Esophagus squamous epithelium (tissue), 5 donors: ENCODE measurements at places on chromosomes 2 and 18. TPM values are rescaled to one million over a fixed set of nuclear protein-coding genes. Genes with fewer than 3 reads are reported as not detected.
A peak's percentile ranks its signal among the peaks of the same experiment; 100 is the strongest.

- no peak for DNase-seq
Observed at GRCh38 chr2:217014328-217015105, 154.7 kb upstream of the TNP1 start.

Gene LIMS4
- total RNA-seq, result 0.21 TPM

DNA sequence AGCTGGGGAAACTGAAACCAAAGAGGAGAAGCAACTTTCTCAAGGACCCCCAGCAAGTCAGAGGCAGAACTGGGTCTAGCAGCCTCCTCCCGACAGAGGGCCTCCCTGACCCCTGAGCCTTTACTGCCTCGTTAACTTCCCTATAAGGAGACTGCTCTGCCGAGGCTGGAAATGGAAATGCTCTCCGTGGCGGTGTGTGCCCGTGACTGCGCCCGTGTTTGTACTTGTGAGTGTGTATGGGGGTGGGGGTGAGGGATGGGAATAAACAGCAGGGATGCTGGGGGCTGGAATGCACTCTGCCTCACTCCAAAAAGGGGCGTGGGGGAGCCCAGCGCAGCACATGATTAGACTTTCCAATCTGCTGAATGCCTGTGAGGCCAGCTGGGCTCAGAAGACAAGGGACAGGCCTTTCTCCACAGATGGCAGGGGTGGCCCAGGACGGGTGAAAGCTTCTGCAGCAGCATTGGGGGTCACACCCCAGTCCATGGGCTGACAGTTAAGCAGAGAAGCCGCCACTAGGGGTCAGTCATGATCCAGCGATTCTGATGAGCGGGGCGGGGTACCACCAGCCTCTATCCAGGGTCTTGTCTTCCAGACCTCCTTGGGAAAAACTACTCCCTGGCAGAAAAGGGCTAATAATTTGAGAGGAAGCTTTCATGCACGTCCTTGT is 26.8 kb downstream of the MPHOSPH10 start:
- DNase-seq, result peak; percentile 5

Gene CROCC2
- not detected for total RNA-seq

- no peak for DNase-seq
Observed at GRCh38 chr2:16151281-16151570, 210.9 kb downstream of the MYCN start.

GRCh38 chr2:8753609-8754008 is 71.8 kb downstream of the ID2 start:
- DNase-seq, result no peak

GRCh38 chr2:160427629-160428404 is 65.8 kb downstream of the RBMS1 start:
- no peak for DNase-seq
